ENCODE measurements at places on chromosomes 12 and 14.

GRCh38 chr12:71460850-71461609 lies 21.4 kb downstream of the LGR5 start:
- DNase-seq: no peak
- H3K27ac ChIP-seq: no peak overlapping the region

DNA sequence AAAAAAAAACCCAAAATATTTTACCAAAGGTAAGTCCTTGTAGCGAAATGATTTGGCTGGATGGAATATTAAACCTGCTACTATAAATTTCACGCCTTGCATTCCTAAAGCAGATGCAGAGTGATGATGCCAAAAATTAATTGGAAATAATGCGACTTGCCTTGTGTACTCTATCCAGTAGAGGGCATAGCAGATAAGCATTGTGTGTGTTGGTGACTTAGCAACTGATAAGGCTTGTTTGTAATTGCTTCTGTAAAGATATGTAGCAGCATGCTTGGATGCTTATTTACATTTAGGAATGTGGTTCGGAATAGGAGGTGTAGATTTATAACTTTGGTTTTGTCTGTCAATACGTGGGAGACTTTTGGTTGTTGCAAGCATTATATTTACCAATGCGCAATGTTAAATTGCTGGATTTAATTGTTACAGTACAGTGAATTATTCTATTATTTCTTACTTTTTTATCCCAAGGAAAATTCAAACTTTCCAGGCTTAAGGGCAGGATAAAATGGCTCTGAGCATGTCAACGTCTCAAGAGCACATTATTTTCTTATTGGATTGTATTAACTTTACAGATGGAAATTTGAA lies 80.5 kb downstream of the TMEM260 start:
- H3K27me3 ChIP-seq: peaks cover 2% of the 10 kb centered on the region
- H3K36me3 ChIP-seq: no peaks in the 10 kb centered on the region
- H3K4me1 ChIP-seq: no peaks in the 10 kb centered on the region
- no peak overlapping the region for H3K4me3 ChIP-seq
- no peak overlapping the region for H3K27ac ChIP-seq
- DNase-seq: no peak

- H3K36me3 ChIP-seq: peaks cover 11% of the 10 kb centered on the region
- H3K27ac ChIP-seq: no peak overlapping the region
- no peaks in the 10 kb centered on the region for H3K27me3 ChIP-seq
- H3K4me3 ChIP-seq: no peak overlapping the region
Observed at GRCh38 chr14:65349100-65349499, 63.4 kb upstream of the FUT8 start.

DNA sequence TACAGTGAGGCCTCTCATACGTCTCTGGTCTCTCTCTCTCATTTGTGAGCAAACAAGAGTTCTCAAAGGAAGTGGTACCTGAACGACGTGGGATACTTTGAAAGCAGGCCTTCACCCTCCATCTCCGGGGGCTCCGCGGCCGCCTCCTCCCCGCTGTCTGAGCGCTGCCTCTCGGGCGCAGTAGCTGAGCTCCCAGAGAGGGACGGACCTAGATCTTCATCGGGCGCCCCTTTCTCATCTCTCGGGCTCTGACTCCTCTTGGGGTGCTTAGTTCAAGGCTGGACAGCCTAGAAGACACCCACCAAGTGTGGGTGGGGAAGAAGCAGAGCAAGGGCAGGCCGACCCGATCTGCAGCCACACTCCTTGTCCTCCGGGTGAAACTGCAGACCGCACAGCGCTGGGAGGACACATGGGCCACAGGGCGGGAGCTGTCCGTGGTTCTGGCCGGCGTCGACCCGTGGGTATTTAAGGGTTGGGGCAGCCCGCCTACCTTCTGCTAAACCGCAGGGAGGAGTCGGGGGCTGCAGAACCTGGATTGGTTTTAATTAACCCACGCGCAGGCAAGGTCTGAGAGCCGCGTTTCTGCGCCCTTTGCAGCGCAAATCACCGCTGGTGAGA lies 92.7 kb downstream of the PAH start:
- H3K4me1 ChIP-seq: no peaks in the 10 kb centered on the region
- no peak overlapping the region for H3K4me3 ChIP-seq
- DNase-seq: peak; percentile 20
- no peak overlapping the region for H3K27ac ChIP-seq
- H3K27me3 ChIP-seq: peaks cover 26% of the 10 kb centered on the region
- H3K36me3 ChIP-seq: no peaks in the 10 kb centered on the region

Data from activated CD4-positive, alpha-beta T cell treated with anti-CD3 and anti-CD28 coated beads for 36 hours (primary cell).